ENCODE measurements at places on chromosomes 11 and 22.

- DNase-seq = no peak
These were observed 35.3 kb downstream of the PPM1F start for GRCh38 chr22:21917181-21917958.

DNA sequence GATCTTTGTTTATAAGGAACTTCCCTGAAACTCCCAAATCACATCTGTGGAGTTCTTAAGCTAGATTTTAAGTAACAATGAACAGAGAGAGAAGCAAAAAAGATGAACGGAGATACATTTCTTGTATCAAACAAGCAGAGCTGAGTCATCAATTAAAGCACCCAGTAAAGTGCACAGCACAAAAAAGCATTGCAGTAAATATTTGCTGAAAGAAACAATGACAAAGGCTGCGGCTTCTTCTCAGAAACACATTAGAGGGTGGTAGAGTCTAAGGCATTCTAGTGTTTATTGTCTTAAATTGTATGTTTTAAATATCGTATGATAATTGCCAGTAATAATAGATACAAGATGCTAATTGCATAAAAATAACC is 941.6 kb upstream of the CHORDC1 start:
- no peak for DNase-seq

- no peak for DNase-seq
These were observed 98.4 kb downstream of the CCDC83 start for GRCh38 chr11:85953491-85954143.

DNA sequence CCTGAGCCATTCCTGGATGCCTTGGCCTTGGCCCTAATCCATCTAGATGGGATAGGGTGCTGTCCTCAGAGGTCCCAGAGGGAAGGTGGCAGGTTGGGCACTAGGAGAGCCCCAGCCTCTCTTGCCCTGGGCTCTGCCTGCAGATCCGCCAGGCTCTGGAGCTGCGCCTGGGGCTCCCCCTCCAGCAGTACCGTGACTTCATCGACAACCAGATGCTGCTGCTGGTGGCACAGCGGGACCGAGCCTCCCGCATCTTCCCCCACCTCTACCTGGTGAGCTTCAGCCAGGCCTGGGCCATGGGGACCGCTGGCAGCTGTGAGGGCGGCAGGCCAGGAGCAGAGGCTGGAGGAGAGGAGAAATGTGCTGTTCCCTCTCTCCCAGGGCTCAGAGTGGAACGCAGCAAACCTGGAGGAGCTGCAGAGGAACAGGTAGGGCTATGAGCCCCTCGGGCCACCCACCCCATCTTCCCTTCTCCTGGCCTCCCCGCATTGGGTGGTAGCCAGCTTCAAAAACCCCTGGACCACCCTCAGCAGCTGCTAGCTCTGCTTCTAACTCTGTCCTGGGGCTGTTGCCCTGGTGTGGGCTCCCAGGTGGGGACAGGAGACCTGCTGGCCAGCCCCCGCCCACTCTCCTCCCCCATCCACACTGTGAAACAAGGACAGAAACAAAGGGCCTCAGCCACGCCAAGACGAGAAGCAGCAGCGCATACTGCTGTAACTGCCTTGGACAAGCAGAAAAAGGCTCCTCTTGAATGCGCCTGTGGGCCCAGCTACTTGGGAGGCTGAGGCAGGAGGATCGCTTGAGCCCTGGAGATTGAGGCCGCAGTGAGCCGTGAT is 4.9 kb downstream of the SSH3 start:
- no peak for DNase-seq

GRCh38 chr22:44195189-44195871 is 14.6 kb downstream of the PARVG start:
- no peak for DNase-seq

DNA sequence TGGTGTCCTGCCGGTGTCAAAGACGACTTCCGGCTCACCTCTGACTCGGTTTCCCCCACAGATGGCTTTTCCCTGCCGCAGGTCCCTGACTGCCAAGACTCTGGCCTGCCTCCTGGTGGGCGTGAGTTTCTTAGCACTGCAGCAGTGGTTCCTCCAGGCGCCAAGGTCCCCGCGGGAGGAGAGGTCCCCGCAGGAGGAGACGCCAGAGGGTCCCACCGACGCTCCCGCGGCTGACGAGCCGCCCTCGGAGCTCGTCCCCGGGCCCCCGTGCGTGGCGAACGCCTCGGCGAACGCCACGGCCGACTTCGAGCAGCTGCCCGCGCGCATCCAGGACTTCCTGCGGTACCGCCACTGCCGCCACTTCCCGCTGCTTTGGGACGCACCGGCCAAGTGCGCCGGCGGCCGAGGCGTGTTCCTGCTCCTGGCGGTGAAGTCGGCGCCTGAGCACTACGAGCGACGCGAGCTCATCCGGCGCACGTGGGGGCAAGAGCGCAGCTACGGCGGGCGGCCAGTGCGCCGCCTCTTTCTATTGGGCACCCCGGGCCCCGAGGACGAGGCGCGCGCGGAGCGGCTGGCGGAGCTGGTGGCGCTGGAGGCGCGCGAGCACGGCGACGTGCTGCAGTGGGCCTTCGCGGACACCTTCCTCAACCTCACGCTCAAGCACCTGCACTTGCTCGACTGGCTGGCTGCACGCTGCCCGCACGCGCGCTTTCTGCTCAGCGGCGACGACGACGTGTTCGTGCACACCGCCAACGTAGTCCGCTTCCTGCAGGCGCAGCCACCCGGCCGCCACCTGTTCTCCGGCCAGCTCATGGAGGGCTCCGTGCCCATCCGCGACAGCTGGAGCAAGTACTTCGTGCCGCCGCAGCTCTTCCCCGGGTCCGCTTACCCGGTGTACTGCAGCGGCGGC is 5.5 kb downstream of the B3GNT6 start:
- no peak for DNase-seq

- DNase-seq = no peak
These were observed 8.5 kb upstream of the ME3 start for GRCh38 chr11:86680716-86681482.

DNA sequence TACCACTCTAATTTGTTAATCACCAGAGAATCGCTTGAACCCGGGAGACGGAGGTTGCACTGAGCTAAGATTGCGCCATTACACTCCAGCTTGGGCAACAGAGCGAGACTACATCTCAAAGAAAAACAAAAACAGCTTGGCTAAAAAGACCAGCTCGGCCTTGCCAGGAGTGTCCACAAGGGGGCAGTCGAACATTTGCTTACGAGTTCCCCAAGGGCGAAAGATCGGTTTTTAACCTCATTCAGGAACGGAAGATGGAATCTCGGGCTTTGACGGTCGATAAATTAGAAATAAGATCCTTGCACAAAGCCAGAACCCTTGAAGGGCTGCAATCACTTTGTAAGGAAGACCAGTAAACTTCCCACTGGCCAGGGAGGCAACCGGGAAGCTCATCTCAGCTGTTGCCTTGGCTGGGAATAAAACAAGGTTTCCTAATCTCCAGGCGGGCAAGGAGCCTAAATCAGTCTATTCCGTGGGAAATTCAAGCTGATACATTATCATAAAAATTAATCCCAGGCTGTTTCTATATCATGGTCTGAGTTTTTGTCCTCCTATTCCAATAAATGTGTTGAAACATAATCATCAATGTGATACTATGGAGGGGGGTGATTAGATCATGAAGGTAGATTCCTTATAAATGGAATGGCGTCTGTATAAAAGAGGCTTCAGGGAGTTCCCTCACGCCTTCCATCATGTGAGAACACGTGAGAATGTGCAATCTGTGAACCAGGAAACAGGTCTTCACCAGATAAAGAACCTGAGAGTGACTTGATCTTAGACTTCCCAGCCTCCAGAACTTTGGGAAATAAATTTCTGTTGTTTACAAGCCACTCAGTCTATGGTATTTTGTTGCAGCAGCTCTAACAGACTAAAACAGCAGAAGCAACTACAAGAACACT is 14.9 kb upstream of the SLC29A2 start:
- DNase-seq = peak; percentile 81

DNA sequence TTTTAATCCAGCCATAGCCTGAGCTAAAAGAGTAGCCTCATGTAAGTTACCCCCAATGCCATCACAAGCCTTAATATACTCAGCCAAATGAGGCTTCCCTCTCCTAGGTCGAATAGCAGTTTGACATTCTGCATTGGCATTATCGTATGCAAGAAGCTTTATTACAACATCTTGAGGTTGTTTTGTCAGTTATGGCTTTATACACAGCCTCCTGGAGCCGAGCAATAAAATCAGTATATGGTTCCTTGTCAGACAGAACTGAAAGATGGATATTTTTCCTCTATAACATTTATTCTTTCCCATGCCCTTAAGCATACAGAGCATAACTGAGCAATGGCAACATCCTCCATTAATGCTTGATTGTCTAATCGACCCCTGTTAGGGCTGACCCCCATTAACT is 5.4 kb upstream of the DNAJB13 start:
- no peak for DNase-seq

Measured in NCI-H1694 treated with DMSO at 0.1 percent for 48 hours (cell line).